Activated T-cell treated with anti-CD3 and anti-CD28 coated beads, Interleukin-2, amount 50 U/mL, for 72 hours (primary cell): ENCODE measurements at places on chromosomes 6 and 20. TPM values are rescaled to one million over a fixed set of nuclear protein-coding genes. Genes with fewer than 3 reads are reported as not detected.

NSFL1C gene
- 57.9 TPM for total RNA-seq

TMEM200A gene
- 0.53 TPM for total RNA-seq

NRSN1 gene
- total RNA-seq = not detected

DNAAF9 gene
- total RNA-seq = 3.7 TPM

SCRT2 gene
- total RNA-seq = not detected

NNAT gene
- 0.93 TPM for total RNA-seq

SMLR1 gene
- total RNA-seq = not detected

MCCD1 gene
- not detected for total RNA-seq

MLIP gene
- not detected for total RNA-seq

EBF4 gene
- 23.0 TPM for total RNA-seq

DEFB132 gene
- total RNA-seq = not detected

IRF4 gene
- 602 TPM for total RNA-seq

LSM2 gene
- 123 TPM for total RNA-seq

PTPRA gene
- total RNA-seq = 81.2 TPM

MUC21 gene
- not detected for total RNA-seq

VNN1 gene
- total RNA-seq = not detected

CD24 gene
- total RNA-seq = 1.3 TPM

CST1 gene
- total RNA-seq = not detected

SLC22A3 gene
- not detected for total RNA-seq

MYL9 gene
- 0.62 TPM for total RNA-seq

HLA-G gene
- 0.37 TPM for total RNA-seq

LY6G6C gene
- 0.67 TPM for total RNA-seq

PEDS1 gene
- 14.4 TPM for total RNA-seq

HLA-DMA gene
- 20.2 TPM for total RNA-seq

TRDN gene
- total RNA-seq = not detected

IMPG1 gene
- total RNA-seq = not detected

BPI gene
- not detected for total RNA-seq

OR2H1 gene
- total RNA-seq = not detected
